ENCODE measurements at places on chromosomes 13 and 19.
A peak's percentile ranks its signal among the peaks of the same experiment; 100 is the strongest.

- no peak for DNase-seq
Measured at GRCh38 chr13:36377826-36378468, 31.8 kb upstream of the SPART start.

- no peak for DNase-seq
Measured at GRCh38 chr13:75149776-75150175, 332.2 kb downstream of the TBC1D4 start.

DNA sequence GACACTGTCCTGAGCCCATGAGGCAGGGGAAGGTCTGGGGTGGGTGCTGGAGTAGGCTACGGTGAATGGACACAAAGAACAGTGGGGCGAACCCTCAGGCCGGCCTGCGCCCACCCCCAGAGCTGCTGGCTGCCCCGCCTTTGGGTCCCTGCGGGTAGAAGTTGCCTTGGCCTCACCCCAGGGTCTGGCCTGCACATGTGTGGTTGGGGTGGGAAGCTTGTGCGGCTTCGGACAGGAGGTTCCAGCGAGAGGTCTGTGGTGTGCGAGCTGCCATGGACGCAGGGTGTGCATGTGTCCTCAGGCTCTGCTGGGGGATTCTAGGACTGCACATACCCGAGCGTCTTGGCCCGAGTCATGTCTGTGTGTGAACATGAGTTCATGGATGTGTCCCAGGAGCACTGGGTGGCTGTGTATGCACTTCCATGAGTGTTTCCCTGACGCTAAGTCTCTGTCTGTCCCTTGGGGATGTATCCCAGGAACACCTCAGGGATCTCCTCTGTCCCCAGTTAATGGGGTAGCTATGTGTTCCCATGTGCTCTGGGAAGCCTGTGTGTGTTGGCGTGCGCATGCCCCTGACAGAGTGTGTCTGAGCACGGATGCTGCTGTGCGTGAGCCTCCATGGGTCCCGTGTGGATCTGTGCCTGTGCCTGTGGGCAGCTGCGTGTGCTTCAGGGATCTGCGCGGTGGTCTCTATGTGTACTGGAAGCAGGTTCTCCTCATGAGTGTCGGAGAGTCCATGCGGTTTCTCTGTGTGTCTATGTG lies 20.8 kb upstream of the POU2F2 start:
- no peak for DNase-seq

DNA sequence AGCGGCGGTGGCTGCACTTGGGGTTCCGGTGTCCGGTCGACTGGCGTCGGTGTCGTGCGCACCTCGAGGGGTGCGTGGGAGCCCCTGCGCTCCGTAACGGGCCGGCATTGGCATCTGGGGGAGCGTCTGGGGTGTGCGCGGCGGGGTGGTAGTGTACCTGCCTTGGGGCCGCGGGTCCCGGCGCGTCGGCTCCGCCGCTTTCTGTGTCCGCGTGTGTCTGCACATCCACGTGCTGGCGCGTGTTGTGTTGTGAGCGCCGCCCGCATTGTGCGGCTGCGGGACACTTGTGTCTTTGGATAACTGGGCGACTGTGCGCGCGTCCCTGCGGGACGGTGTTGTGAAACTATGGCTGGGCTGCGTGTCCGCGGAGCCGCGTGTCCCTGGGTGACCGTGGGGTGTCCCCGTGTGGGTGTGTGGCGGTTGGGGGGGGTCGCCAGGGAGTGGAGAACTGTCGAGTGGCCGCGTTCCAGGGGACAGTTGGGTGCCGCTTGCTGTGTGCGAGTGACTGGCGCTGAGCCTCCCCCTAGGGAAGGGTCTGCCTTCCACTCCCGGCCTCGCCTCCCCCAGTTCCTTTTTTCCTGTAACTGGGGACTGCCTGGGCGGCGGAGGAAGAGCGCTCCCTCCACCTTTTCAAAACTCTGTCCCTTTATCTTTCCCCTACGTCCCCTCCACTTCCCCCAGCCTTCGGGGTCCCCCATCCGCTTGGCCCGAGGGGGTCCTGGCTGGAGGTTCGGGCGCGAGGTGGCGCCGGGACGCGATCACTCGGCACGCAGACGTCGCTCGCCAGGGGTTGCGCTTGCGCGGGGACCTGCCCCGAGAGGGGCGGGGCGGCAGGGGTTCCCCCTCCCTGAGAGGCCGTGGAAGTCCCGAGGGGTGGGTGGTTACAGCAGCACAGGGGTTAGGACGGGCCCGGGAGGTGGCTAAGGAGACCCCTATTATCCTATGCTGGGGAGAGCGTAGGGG lies 5.7 kb upstream of the NFIC start:
- DNase-seq: peak; percentile 72

GRCh38 chr19:7149956-7150705 lies 80.6 kb downstream of the ZNF557 start:
- DNase-seq: no peak

Measured in CD4-positive, alpha-beta T cell treated with Interferon alpha-2 for 1 hour (primary cell).